ENCODE measurements at places on chromosomes 6 and 20.

- DNase-seq: peak; percentile 90
These were observed 154.5 kb downstream of the QRSL1 start for GRCh38 chr6:106783640-106784566.

DNA sequence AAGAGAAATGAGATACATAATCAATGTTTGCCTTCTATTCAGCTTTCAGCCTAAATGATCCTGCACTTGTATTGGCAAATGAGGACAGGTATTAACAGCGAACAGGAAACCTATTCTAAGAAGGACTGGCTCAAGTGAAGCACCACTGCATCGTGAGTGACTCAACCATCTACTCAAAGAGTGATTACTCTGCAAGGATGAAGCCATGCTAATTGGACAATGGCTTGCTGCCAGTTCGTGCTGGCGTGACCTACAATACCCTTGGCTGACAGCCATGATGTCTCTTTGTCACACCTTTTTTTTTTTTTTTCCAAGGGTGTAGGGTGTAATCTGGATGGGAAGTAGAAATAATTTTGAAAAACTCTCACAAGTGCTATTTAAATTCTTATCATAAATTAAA lies 104.9 kb downstream of the GJA10 start:
- peak; percentile 77 for DNase-seq

DNA sequence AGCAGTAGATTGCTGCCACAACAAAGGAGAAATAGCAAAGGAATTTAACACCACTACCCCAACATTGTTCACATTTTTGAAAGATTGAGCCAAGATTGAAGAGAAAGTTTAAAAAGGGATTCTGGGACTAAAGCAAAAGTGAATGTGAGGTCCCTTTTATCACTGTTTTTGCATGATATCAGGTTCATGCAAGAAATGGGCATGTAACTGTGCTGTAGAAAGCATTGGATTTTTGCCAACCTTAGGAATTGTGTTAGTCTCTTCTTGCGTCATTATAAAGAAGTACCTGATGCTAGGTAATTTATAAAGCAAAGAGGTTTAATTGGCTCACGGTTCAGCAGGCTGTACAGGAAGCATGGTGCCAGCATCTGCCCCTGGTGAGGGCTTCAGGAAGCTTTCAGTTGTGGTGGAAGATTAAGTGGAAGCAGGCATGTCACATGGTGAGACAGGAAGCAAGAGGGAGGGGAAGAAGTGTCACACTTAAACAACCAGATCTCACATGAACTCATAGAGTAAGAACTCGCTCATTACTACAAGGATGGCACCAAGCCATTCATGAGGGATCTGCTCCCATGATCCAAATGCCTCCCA lies 4.6 kb upstream of the GJB7 start:
- DNase-seq: peak; percentile 6

DNA sequence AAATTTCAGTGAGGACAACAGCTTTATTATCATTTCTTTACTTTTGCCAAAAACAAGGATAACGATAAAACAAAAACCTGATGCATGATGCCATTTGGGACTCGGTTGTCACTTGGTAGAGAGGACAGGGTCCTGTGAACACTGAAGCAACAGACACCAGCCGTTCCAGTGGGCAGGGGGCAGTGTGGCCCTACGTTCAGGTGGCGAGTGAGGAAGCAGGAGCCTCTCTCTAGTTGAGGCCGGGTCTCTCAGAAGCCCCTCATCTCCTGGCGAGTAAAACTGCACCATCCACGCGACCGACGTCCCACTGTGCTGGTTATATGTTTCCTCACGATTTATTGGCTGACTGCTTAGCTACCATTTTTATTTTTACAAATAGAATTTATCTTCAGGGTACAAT lies 231.6 kb downstream of the THBS2 start:
- DNase-seq: no peak

DNA sequence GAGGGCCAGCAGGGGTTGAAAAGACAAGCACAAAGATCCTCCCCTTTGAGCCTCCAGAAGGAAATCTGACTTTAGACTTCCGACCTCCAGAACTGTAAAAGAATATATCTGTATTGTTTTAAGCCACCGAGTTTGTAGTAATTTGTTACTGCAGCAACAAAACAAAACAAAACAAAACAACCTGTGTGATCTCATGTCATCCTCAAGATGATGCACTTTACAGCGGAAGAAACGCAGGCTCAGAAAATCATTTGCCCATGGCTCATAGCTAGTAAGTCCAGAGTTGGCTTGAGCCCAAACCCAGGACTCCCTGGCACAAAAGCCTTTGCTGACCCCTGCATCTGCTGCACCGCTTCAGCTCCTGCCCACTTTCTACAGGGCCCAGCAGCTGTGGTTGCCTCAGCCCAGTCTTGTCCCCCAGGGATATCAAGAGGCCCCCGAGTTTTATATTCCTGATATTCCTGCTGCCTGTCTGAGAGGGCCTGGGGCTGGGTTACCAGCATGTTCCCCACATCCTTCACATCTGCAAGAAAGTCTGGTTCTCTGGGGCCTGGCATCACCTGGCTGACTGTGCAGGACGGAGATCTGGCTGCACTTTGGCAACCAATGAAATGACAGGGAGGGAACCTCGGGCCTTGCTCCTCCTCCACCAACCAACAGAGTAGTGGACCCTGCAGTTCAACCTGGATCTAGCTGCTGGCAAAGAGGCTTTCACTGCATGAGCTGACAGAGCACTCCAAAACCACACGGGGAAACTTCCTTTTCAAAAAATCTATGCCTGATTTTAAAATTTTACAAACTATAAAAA lies 56.9 kb downstream of the JPH2 start:
- no peak for DNase-seq

GRCh38 chr20:2084703-2085102 lies 16.9 kb upstream of the STK35 start:
- peak; percentile 9 for DNase-seq

- DNase-seq: no peak
These were observed 22.7 kb downstream of the MRPL14 start for GRCh38 chr6:44104481-44105021.

DNA sequence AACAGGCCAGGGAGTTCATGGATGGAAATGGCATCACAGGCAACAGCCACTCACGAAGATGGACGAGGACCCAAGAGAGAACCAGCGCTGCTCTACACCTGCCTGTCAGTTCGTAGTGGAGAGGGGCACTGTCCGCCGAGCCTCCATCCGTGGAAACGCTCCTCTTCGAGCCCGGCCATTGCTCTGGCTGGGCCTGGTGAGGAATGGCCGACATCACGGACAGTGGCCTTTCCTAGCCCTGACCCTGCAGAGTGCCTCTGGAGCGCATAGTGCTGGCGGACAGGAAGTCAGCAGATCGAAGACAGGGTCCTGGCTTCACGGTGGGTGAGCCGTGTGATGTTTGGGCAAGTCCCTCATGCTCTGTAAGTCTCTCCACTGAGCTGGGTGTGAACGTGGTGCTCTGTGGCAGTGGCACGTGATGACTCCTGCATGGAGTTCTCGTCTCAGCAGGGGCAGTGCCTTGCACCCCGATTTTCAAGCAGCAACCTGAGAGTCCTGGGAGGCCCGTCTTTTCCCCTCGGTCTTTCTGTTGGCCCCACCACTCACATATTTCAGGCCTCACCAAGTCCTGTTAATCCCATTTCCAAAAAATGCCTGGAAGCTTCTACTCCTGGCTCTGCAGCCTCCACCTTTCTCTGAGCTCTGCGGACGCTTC lies 214.4 kb downstream of the ERMARD start:
- no peak for DNase-seq

DNA sequence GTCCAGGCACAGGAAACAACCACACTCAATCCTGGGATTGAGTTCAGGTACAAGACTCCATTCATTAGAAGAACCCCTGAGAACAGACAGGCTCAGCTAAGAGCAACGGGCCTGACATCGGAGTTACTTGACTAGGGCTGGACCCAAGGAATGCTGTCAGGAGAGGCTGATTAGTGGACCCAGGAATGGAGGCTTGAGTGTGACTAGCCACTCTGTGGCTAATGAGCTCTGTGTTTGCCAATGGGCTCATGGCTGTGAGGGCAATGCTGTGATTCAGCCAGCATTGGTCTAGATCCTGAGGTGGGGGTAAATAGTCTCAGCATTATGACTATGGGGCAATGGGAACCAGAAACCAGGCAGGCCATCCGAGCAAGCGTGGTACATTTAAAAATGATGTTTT lies 71.8 kb downstream of the RIOK1 start:
- peak; percentile 44 for DNase-seq

- no peak for DNase-seq
These were observed 33.7 kb downstream of the PYGB start for GRCh38 chr20:25281541-25281991.

- DNase-seq: no peak
These were observed 28.0 kb downstream of the PTPRT start for GRCh38 chr20:43161716-43162115.

GRCh38 chr6:24078200-24078599 lies 47.8 kb upstream of the NRSN1 start:
- DNase-seq: no peak

DNA sequence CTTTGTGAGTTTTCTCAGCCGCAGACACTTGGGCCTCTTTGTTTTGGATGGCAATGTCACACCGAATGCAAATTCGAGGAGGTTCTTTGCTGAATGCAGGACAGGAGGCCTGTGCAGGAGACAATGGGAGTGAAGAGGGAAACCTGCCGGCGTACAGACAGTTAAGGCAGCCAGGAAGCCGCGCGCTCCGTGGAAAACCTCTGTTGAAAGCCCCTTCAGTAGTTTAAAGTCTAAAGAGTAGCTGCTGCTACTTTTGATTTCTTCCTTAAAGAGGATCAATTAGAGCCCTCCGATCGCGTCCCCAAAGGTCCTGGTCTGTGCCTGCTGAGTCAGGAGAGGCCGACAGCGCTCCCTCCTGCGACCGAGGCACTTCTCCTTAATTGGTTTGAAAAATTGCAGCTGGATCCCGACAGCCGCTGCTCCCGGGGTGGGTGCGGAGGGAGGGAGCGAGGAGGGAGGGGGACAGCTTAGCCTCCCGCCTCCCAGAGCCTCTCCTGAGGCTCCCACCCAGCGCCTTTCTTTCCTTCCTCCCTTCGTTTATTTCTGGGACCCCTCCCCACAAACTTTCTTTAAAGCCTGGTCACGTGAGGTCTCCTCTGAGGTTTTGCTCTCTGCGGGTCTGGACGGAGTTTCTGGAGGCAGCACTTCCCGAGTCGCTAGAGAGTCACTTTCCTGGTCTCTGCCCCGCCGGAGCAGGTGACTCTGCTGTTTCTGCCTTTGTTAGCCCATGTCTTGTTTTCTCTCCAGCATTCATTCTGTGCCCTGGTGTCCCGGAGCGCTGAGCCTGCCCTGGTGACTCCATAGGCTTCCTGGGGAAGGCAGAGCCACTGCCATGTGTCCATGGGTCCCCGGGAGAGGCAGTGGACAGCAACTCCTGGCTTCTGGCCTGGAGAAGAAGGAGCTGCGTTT lies 22.3 kb upstream of the RPP40 start:
- no peak for DNase-seq

GRCh38 chr6:20411544-20411943 lies 9.9 kb downstream of the E2F3 start:
- DNase-seq: no peak

GRCh38 chr6:4157506-4157905 lies 22.1 kb upstream of the ECI2 start:
- no peak for DNase-seq

DNA sequence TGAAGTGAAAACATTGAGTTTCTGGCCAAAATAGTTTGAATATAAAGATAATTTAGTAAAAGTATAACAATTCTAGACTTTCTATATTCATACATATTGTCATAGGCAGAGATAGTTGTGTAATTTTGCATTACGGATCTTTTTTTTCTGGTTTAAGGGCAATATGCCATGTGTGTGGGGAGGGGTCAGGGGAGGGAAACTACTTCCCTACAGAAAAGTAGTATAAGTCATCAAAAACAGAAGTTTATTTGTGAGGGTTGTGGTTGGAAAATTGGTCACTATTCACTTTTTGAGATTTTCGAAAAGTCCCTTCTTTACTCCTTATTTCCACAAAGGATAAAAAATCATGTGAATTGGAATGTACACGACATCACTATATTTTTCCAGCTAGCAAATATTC lies 288.2 kb upstream of the PREP start:
- DNase-seq: no peak

GRCh38 chr20:59819496-59820203 lies 113.8 kb downstream of the SYCP2 start:
- no peak for DNase-seq

GRCh38 chr6:14865531-14866100 lies 380.3 kb upstream of the JARID2 start:
- DNase-seq: no peak

DNA sequence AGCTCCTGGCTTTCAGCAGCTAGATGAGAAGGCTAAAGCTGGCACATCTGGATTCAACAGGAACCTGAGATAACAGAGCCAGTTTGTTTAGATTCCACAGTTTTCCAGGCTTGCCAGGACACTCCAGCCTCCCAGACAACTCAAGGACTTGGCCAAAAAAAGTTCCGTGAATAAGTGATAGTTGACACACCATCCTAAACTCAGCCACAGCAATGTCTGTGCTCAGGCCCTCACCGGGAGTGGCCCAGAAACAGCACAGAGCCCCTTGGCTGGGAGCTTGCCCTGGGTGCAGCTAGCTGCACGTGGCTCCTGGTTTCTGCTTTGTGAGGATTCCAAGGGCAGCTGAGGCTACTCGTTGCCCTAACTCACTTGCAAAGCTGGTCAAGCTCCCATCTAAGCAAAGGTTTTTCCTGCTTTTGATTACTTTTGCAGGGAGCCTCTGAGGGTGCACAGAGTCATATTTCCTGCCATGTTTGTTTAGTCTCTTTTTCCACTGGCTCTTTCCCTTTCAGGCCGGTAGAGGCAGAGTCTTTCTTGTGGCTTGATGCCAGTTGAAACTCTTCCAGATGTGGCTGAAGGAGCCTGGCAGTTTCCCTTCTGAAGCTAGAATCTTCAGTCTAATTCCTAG lies 118.3 kb upstream of the ECI2 start:
- DNase-seq: peak; percentile 39

GRCh38 chr20:57087102-57087501 lies 179.3 kb downstream of the BMP7 start:
- no peak for DNase-seq

DNA sequence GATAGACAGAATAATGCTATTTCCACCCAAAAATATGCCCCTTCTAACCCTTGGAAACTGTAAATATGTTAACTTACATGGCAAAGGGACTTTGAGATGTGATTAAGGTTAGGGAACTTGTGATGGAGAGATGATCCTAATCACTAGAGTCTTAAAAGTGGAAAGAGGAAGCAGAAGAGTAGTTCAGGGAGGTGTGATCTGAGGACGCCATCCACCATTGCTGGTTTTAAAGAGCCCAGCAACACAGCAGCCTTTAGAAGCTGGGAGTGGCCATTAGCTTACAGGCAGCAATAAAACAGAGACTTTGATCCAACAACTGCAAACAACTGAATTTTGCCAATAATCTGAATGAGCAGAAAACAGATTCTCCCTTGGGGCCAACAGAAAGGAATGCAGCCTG lies 30.6 kb downstream of the ZNF311 start:
- DNase-seq: no peak

GRCh38 chr6:145670311-145670710 lies 65.0 kb downstream of the EPM2A start:
- no peak for DNase-seq
